ENCODE measurements at places on chromosomes 11 and 22. TPM values are rescaled to one million over a fixed set of nuclear protein-coding genes. Genes with fewer than 3 reads are reported as not detected.
A peak's percentile ranks its signal among the peaks of the same experiment; 100 is the strongest.

CYB5R2 gene
- total RNA-seq, result 11.5 TPM

ASPHD2 gene
- total RNA-seq, result 1.4 TPM

DNA sequence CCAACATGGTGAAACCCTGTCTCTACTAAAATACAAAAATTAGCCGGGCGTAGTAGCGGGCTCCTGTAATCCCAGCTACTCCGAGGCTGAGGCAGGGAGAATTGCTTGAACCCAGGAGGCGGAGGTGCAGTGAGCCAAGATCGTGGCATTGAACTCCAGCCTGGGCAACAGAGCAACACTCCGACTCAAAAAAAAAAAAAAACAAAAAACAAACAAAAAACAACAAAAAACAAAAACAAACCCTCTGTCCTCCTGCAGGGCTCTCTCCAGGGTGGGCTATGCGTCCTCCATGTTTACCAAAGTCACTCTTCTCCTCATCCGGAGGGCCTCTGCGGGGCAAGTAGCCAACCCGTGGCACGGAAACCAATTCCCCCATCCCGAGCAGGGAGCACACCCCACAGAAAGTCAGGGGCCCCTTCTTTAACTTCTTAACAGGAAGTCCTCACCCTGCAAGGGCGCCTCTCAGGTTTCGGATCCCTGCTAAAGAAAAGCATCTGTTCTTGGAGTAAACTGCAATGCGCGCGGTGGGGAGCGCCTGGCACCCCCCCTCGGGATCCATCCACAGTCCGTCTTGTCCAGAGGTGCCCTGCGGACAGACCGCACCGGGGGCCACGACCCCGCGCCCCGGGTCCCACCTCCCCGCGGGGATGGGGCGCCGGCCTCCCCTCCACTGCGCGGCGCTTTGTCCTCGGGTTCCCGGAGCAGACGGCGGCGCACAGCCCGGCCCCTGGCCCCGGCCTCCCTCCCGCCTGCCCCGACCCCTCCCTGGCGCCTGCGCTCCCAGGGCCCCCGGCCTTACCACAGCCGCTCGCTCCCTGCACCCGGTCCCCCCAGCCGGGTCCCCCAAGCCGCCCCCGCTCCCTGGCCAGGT, 712 bp downstream of the CERK start:
- no peaks in the 10 kb centered on the region for H3K27me3 ChIP-seq
- H3K36me3 ChIP-seq, result no peaks in the 10 kb centered on the region
- H3K4me3 ChIP-seq, result peak overlapping the region; percentile 69
- peaks cover 18% of the 10 kb centered on the region for H3K4me1 ChIP-seq
- H3K27ac ChIP-seq, result peak overlapping the region; percentile 38

TBX10 gene
- total RNA-seq, result not detected

DNA sequence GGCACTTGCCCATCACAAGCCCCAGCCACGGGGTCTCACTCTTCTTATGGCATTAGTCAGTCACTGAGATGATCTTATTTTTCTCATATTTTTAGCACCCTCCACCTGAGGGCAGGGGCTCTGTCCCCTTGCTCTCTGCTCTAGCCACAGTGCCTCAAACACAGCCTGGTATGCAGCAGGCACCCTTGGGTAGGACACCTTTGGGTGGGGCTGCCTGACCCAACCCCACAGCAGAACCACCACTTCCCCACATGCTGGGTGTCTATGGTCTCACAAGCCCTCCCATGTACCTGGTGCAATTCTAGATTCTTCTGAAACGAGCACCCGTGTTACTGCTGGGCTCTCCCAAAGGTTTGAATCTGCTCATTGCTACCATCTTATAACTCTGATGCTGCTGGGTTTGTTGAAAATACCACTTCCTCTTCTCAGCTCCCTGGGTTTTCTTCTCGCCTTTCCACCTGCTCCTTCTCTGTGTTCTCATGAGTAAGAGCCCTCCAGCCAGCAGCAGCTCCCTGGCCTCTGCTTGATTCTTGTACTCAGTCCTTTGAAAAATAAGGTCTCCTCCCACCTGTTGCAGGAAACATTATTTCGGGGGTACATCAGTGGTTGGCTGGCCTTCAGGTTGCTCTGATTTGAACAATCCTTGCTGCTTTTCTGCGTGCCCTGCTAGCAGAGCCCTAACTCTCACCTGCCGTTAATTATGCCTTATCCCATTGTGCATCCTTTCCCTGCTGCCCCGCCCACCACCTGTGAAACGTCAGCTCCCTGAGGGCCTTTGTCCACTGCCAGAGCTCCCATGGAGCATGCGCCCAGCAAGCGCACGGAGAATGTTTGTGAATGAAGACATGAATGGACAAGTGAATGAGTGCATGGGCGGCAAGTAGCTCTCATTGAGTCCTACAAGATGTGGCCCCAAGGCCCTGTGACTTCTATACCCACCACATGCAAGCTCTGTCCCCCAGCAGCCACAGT, 1181.6 kb downstream of the TBC1D22A start:
- no peaks in the 10 kb centered on the region for H3K4me1 ChIP-seq
- H3K27me3 ChIP-seq, result no peaks in the 10 kb centered on the region
- no peak overlapping the region for H3K4me3 ChIP-seq
- no peaks in the 10 kb centered on the region for H3K36me3 ChIP-seq

DNA sequence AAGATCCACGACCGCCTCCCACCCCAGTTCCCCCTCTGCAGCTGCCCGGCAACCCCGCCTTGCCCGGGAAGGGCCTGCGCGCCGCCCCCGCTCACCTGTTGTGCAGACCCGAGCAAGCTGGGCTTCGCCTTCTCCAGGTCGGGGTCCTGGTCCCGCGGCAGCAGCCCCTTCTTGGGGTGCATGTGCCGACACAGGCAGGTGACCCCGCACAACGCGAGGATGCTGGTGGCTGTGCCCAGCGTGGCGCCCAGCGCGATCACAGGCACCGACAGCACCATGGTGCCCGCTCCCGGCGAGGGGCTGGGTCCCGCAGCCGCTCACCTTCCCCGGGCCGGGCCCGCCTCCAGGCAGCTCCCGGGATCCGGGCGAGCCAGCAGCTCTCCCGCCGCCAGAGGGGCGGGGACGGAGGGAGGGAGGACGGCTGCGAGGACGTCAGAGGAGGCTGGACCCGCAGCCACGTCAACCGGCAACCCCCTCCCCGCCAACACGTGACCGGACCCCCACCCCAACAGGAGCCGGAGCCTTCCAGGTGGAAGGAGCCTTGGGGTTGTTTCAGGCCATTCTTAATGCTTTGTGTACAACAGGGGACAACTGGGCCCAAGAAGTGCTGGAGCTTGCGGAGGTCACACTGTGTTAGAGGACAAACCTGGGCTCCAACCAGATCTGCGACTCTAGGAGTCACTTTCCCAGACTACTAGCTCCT, at the start of gene SYT13:
SYT13 (minus strand) TSS at position 412 of the 703 bp plus-strand sequence; CDS start at position 278, 134 bp downstream.
- H3K36me3 ChIP-seq, result no peaks in the 10 kb centered on the region
- no peaks in the 10 kb centered on the region for H3K4me1 ChIP-seq
- H3K27ac ChIP-seq, result no peak within 1 kb of the TSS
- H3K27me3 ChIP-seq, result peaks cover 75% of the 10 kb centered on the region
- no peak within 1 kb of the TSS for H3K4me3 ChIP-seq

FREY1 gene
- not detected for total RNA-seq

DNA sequence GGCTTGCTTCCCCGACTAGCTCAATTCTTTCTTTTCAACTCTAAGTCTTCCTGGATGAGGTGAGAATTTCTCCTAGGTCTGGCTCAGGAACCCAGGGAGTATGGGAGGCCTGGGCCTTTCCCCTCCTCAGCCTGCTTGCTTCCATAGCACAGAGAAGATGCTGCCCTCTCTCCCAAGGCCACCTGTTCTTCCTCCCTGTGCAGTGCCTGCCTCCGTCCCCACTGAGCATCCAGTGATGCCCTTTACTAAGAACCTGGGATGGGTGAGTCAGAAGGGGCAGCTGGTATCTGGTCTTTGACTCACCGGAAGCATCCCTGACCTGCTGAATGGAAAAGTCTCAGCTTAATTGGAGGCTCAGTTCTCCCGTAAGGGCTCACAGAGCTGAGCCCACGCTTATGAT, 607.9 kb downstream of the BUD13 start:
- H3K4me3 ChIP-seq, result no peak overlapping the region
- no peaks in the 10 kb centered on the region for H3K36me3 ChIP-seq
- H3K27me3 ChIP-seq, result no peaks in the 10 kb centered on the region
- H3K27ac ChIP-seq, result no peak overlapping the region
- DNase-seq, result no peak

DLG2 gene
- 1.7 TPM for total RNA-seq

DNA sequence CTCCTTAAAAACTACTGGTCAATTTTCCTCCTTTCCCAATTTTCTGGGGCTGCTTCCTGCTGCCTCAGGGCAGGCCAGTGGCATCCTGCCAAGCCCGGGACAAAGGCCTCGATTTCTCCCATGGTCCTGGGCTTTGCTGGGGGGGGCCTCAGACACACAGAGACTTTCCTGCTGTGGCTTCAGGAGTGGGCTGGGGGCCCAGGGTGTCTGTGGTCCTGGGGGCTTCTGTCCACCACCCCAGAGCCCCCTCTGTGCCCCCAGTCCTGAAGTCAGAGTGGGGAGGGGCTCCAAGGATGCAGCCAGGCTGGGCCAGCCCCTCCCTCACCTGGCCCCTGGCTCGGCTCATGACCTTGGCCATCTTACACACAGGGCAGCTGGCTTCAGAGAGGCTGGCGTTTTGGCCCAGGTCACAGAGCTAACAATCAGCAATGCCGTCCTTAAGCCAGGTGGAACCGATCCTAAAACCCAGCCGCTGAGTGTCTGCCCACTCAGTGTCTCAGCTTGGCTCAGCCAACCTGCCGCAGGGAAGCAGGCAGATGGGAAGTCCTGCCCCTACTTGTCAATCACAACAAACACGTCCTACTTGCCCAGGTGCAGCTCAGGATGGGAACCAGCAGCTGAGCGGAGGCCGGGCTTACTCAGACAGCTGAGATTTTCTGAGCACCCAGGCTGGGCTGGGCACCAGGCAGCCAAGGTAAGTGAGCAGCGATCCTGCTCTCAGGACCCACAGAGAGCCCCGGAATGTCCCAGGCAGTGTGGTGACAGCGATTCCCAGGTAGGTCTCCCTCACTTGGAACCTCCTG, 34.6 kb downstream of the OSBPL5 start:
- no peaks in the 10 kb centered on the region for H3K4me1 ChIP-seq
- H3K36me3 ChIP-seq, result no peaks in the 10 kb centered on the region
- H3K27ac ChIP-seq, result no peak overlapping the region
- DNase-seq, result no peak
- no peaks in the 10 kb centered on the region for H3K27me3 ChIP-seq

Measured in GM23248 (cell line).